Right renal pelvis (tissue), 4 donors: ENCODE measurements at places on chromosomes 12 and 14.

- DNase-seq, result no peak
Measured at GRCh38 chr14:24925771-24926374, 124.1 kb downstream of the STXBP6 start.

GRCh38 chr14:26289891-26290486 lies 307.8 kb downstream of the NOVA1 start:
- DNase-seq, result no peak

- DNase-seq, result no peak
Measured at GRCh38 chr14:78498062-78498595, 328.0 kb downstream of the NRXN3 start.

DNA sequence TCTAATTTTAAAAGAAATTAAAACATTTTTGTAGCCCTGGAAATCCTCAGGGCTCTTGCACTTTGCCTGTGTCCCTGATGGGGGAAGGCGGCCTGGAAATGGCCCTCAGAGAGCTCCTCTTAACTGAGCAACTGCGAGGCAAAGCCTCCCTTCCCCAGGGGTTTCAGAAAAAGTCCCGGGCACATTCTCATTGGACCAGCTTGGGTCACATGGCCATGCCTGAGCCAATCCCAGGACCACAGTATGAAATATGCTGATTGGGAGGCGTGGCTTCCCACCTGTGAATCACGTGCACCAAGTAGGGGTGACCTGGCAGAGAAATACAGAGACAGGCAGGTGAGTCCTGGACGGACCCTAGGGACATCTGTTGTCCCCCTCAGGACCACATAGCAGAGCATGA lies 90.4 kb upstream of the SFSWAP start:
- no peak for DNase-seq

DNA sequence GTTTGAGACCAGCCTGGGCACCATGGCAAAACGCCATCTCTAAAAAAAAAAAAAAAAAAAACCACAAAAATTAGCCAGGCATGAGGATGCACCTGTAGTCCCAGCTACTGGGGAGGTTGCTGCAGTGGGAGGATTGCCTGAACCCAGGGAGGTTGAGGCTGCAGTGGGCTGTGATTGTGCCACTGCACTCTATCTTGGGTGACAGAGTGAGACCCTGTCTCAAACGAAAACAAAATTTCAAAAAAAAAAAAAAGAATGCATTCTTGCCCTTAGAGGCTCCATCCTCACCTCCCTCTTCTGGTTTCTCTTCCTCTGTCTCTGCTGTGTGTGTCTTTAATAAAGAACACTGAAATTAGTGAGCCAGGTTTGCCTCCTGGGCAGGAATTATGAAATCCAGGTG lies 107.8 kb downstream of the VCPKMT start:
- DNase-seq, result no peak

- DNase-seq, result no peak
Measured at GRCh38 chr12:69966409-69966808, 141.4 kb downstream of the MYRFL start.

GRCh38 chr12:55720071-55720564 lies at the start of gene RDH5:
RDH5 (plus strand) TSS chr12:55720393; CDS start chr12:55721185, 792 bp downstream.
- DNase-seq, result no peak

DNA sequence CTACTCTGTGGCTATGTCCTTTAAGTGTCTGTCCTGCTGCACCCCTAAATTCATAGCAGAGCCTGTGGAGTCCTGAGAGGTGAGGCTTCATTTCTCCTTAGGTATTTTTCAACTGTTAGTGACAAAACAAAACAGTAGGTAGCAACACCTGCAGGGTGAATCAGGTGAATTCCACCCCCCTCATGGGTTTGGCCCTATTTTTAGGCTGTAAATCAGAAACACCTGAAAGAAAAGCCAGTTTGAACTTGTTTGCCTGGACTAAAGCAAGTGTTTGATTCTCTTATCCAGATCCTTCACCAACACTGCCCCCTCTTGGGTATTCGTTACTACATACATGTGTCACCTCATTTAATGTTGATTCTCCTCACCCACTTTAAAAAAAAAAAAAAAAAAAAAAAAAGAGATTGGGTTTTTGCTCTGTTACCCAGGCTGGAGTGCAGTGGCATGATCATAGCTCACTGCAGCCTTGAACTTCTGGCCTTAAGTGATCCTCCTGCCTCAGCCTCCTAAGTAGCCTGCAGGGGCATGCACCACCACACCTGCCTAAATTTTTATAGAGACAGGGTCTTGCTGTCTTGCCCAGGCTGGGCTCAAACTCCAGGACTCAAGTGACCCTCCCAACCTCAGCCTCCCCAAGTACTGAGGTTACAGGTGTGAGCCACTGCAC lies 10.3 kb downstream of the TBPL2 start:
- no peak for DNase-seq

DNA sequence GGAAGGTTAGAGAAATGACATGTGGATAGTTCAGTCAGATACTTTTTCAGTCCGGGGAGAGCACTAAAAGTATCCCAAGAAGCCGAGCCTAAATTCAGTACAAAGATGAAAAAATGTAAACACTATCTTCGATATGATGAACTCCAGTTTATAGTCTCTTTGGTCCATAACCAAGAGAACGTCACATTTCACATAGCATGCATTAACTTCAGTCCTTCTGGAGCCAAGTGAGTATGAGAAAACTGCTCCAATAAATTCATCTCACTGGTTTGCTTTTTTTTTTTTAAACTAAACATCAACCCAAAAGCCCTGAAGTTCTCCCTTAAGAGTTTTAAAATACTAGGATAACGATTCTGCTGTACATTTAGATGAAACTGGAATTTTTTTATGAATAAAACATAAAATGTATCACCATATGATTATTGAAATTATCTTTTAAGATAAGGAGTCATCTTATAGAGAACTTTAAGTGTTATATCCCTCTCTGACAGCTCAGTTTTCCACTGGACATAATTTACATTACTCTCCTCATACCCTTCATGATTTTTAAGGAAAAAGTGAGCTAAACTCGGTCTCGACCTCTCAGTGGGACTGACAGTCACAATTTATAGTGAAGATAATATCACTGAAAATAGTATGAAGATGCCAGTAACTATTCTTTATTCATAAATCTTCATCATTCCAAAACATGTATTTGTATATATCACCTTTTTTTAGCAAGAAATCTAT lies 841.5 kb upstream of the FLRT2 start:
- no peak for DNase-seq
